ENCODE measurements at places on chromosomes 4 and X.

DNA sequence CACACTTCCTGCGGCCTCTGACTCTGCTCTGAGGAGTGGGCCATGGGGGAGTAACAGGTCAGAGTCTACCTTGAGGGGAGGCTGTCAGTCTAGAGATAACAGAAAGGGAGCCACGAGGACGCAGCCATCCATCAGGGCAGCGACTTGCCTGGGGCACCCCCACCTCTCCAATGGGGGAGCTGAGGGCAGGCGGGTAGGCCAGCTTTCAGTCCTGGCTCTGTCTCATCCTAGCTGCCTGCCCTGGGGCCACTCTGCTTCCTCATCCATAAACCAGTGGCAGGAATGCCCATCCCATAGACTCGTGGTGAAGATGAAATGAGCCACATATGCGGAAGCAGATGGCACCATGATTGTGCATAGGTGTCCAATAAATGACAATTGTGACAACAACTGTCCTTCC lies 13.2 kb downstream of the MAGED2 start:
- DNase-seq = no peak

- DNase-seq = no peak
Observed at GRCh38 chrX:9110808-9111207, 76.9 kb upstream of the FAM9B start.

DNA sequence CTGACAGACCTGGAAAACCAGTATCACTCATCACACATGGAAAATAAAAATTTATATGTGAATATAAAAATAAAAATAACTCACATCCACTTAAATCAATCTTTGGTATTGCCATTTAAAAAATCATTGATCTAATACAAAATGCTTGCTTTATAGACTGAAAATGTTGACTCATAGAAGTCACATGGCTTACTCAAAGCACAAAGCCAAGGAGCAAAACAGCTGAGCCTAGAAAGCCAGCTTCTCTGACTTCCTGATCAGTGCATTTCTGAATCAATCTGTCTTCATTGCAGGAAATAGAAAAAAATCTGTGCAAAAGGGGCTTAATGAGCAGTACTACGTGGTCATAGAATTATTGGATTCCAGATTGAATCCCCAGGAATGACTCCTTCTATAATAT lies 176.9 kb upstream of the HS3ST1 start:
- DNase-seq = no peak

- no peak for DNase-seq
Observed at GRCh38 chr4:16967722-16968121, 69.3 kb upstream of the LDB2 start.

DNA sequence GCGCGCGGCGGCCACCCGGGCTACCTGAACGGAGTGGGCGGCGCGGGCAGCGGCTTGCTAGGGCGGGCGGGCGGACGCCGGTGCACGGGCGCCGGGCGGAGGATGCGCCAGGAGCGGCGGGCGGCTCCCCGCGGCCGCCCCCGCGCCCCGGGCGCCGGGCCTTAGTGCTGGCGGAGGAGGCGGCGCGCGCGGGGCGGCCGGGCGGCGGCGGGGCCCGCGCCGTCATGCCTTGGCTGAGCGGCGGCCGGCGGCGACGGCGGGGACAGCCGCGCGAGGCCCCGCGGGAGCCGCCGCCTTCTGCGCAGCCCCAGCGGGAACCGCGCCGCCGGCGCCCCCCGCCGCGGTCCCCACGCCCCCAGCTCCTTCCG lies 48.2 kb downstream of the CLDN34 start:
- DNase-seq = no peak

DNA sequence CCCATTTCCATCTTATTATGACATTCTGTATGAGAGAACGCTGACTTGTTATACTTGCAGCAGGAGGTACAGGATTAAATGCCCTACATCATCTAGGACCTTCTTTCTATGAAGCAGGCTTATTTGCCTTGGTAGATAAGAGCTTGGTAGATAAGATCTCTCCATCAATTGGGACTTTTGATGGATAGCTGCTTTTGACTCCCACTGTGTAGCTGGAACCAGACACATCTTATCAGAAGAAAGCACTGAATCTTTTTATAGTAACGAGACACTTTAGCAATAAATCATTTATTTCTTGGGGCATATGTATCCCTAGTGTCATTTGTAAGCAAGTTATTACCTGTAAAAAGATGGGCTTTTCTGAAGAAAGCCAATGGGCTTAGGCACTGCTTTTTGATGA lies 613.9 kb downstream of the TECRL start:
- no peak for DNase-seq

DNA sequence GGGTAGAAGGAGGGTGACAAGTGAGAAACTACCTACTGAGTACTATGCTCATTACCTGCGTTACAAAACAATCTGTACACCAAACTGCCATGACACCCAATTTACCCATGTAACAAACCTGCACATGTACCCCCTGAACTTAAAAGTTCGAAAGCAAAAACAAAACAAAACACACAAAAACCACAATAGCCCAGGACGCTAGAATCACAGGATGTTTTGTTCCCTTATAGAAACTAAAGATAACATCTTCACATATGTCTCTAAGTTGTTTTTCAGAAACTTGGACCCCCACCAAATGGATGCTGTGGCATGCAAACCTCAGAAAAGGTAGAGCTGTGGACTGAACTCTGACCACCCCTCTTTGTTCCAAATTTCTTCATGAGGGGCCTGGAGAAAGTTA lies 25.2 kb upstream of the PNMA5 start:
- DNase-seq = no peak

- DNase-seq = no peak
Observed at GRCh38 chr4:124526331-124526730, 186.2 kb downstream of the ANKRD50 start.

DNA sequence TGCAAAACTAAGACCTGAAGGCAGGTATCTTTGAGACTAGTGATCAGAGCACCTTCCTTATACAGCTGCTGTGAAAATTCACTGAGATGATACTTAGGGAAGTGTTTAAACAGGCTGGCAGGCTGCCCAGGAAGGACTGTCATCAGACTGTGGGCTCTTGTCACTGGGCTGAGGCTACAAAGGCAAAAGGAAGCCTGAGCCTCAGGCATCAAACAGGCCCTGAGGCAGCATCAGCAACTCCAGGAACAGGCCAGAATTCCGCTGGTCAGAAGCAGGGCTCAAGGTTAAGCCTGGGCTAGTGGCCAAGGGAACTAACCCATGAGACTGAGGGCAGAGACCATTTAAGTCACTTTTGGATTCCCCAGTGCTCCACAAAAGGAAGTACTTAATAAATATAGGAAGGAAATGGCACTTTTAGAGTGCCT lies 12.8 kb downstream of the PJA1 start:
- DNase-seq = no peak

DNA sequence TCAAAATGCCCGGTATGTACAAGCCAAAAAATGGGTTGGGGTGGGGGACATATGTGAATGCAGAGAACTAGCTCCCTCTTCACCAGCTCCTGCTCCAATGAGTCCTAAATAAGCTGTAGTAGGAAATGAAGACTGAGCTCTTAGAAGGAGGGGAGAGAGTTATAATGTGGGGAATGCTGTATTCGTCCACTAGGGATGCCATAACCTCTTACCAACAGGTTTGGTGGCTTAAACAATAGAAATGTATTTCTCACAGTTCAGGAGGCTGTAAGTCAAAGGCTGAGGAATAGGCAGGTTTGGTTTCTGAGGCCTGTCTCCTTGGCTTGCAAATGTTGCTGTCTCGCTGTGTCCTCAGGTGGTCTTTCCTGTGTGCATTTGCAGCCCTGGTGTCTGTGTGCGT lies 4.4 kb upstream of the INPP4B start:
- no peak for DNase-seq

DNA sequence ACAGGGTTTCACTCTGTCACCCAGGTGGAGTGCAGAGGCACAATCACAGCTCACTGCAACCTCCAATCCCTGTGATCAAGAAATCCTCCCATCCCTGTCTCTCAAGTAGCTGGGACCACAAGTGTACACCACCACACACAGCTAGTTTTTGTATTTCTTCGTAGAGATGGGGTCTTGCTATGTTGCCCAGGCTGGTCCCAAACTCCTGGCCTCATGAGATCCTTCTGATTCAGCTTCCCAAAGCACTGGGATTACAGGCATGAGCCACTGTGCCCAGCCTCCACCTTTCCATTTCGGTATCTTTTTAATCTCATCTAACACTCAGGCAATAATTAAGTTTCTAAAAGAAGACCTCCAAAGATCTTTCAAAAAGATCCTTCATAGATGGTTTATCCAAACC lies 22.9 kb downstream of the ADGRA3 start:
- DNase-seq = no peak

GRCh38 chr4:181536196-181536746 lies 706.9 kb upstream of the TENM3 start:
- no peak for DNase-seq

- no peak for DNase-seq
Observed at GRCh38 chrX:29992083-29992482, 223.3 kb upstream of the MAGEB2 start.

GRCh38 chrX:12814420-12814819 lies 23.2 kb downstream of the PRPS2 start:
- DNase-seq = peak; percentile 39

All from naive B cell (primary cell).